ENCODE measurements at places on chromosomes 3 and 15.

- no peak for DNase-seq
Measured at GRCh38 chr3:43723121-43723734, 32.5 kb downstream of the ABHD5 start.

- DNase-seq = no peak
Measured at GRCh38 chr3:115800489-115801075, 177.3 kb downstream of the GAP43 start.

DNA sequence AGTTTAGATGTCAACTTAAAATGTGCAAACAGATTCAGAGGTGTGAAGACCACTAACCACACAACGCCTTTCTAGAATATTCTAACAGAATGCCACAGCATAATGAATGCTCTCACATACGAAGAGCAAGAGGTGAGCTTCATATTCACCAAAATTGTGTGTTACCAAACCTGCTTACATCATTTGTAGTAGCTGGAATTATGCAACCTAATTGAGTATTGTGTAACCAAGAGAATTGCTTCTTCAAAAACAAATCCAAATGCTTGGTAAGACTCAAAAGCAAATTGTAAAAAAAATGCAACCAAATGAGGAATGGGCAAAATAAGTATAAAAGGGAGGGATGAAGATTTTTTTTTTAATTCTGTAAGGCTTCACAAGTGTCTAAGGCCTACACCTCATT, 160.7 kb downstream of the TAFA4 start:
- DNase-seq = no peak

DNA sequence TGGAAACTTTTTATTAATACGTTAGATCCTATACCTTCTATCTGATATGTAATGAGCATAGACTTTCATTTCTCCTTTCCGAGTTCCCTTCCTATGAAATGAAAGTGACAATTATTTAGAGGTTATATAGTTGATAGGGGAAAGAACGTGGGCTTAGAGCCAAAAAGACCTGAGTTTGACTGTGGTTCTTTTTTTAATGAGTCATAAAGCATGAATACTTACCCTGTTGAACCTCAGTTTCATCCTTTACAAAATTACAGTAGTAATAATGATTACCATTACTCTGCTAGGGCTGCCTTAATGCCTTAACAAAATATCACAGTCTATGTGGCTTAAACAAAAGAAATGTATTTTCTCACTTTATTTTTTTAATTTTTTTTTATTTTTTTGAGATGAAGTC, 75.9 kb downstream of the AGBL1 start:
- DNase-seq = no peak

DNA sequence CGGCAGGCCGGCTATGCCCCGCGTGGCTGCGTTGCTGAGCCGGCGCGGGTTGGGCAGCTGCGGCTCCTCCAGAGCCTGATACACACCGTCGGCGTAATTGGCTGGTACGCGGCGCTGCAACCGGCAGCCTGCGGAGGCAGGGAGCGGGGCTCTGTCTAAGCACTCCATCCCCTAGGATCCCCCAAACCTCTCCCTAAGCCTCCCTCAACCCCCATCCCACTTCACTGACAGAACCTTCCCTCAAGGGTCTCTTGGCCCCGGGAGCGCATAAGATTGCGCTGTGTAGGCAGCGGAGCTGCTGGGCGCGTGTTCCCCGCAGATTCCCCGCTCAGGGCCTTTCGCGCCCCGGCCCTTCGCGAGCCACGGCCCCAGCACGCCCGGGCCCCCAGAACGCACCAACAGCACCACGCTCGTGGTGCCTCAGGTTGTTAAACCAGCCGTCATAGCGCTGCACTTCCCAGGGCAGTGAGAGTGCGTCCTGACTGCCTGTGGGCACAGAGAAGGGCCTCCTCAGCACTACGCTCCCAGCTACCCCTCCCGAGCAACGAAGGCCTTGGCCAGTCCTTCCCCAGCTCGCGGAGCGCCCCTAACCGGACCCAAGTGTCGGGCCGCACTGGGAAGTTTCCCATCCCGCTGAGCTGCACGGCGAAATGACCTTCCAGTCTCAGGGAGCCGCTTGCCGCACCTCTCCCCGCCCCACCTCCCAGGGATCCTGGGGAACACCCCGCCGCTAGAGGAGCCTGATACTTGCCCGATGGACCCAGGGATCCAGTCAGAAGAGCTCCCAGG, 1.2 kb downstream of the DUOX2 start:
- DNase-seq = no peak

DNA sequence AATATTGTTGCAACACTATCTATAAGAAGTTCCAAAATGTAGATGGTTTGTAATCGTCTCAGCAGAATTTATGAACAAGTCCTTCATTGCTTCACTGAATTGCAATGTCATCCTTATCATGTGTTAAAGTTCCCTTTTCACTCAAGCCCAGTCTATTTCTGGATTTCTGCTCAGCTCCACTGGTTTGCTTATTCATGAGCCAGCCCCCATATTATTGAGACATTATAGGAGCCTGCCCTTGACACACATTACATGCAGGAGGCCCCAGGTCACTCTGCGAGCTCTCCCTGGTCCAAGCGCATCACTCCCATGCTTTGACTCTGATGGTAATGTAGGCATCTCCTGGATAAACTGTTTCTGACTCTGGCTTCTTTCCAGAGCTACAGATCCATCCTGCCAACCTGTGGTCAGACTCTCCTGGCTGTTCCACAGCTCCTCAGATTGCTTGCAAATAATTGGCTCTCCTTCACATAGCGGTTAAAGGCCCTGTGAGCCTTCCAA, 56.9 kb downstream of the ABTB1 start:
- no peak for DNase-seq

DNA sequence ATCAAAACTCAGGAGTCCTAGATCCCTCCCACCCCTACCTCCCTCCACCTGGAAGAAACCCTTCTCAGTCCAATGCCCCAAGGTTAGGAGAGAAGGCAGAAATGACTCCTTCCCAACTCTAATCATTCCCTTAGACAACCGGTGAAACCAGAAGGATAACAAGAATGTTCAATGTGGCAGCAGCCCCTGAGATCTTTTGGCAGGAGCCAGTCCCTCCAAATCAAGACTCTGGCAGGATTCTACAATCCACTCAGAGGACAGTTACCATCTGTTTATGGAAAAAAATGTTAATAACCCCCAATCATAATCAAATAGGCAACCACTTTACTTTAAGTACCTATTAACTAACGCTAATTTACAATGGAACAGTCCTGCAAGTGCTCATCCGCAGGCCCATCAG, 136.5 kb downstream of the NTRK3 start:
- DNase-seq = no peak

DNA sequence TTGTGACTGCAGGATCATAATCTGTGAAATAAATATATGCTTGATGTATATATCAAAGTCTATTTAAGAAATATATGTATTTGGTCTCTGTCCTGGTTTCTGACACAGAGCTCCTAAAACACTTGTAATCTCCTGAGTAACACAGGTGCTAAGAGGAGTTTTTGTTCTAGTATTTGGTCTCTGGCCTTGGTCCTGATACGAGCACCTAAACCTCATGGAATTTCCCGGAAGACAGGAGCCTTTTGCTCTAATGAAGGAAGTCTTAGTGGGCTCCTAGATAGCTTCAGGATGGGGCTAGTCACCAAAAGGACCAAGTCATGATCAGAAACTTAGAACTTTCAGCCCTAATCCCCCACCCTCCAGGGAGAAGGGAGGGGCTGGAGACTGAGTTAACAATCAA, 19.2 kb upstream of the MUSTN1 start:
- no peak for DNase-seq

GRCh38 chr3:134904776-134905646, 110.0 kb downstream of the EPHB1 start:
- no peak for DNase-seq
